Substantia nigra (tissue), 51 donors: ENCODE measurements at places on chromosomes 6 and 20.

DNA sequence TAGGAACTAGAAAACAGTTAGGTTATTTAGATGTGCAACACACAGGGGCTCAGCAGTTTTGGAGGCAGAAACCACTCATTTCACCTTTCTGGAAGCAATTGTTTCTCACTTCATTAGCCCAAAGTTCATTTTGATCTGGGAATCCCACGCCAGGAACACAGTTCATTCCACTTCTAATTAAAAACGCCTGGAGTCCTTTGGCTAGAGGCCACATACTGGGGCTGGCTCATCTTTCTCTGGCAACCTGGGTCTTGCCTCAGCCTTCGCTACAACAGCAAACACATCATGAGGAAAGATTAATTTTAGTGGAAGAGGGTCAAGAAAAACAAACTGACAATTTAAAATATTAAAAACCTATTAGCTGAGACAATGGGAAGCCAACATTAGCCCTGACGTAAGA, 69.7 kb downstream of the RFPL4B start:
- no peak for DNase-seq

GRCh38 chr6:105359419-105360370, 43.2 kb downstream of the PREP start:
- DNase-seq: no peak

DNA sequence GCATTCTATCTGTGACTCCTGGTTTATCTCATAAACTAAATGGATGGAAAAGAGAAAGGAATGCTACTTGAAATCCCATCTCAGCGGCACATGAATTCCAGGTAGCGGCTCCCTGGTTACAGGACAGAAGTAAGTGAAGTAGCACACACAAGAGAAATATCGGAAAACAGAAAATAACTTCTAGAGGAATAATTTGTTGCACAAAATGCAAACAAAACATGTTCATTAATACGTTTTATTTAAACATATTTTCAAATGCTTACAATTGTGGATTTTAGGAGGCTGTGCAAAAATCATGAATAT, 26.5 kb upstream of the RPS6KA2 start:
- DNase-seq: no peak

DNA sequence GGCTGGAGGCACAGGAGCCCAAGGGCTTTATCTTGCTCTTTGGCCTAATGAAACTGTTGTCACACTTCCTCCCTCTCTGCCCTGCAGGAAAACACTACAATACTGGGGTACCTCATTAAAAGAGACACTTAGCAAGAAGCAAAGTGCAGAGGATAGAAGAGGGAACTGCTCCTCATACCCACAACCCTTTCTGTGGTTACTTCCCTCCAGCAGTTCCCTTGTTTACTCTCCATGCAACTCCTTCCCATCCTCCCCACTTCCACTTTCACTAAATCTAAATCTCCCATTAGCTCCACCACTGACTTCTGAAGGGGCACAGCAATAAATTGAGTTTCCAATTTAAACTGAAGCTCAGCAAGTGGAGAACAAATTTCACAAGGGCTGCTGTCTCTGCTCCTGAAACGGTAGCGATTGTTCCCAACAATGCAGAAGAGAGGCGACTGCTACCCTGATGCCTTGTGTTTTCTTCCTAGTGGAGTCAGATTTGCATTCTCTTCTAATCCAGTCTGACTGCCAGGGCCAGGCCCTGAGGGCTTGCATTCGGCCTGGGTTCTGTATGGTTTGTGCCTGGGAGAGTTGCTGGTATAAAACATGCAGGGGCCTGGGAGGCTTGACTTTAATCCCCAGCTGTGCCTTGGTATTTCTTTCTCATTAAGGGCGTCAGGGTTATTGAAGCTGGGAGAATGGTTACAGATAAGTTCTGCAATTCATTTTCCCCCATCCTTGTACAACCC, 454.7 kb downstream of the TFAP2B start:
- no peak for DNase-seq

GRCh38 chr6:47631269-47631772, 67.1 kb upstream of the ADGRF4 start:
- DNase-seq: no peak

GRCh38 chr6:146701632-146702031, 102.9 kb downstream of the ADGB start:
- no peak for DNase-seq

DNA sequence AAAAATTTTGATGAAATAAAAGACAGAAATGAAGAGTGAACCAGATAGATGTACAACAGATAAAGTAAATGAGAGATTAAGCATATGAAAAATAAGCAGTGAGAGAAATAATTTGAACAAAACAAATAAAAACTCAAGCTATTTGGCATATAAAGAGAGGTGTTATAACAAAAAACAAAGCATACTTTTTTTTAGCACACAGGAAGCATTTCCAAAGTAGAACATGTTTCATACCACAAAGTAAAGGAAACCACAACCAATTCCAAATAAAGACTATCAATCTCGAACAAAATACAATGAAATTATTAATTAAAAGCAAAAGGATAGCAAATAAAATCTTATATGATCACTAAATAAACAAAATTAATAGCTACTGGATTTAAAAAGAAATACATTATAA, 6.8 kb downstream of the THEMIS start:
- no peak for DNase-seq

DNA sequence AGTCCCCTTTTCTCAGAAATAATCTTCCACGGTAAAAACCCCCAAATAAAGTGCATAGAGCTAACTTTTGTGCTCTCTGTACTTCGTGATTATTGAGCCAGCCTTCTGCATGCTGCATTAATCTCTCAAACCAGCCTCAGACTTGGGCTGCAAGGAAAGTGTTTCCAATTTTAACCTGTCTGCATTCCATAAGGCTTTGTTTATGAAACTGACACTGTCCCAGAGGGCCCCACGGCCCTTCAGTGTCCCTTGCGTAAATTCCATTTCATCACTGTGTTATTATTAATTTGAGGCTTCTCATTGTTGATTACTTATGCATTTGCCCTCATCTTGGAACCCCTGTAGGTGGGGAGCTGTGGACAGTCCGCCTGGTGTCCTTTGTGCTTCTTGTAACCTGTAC, 15.6 kb upstream of the SNRPB2 start:
- no peak for DNase-seq

DNA sequence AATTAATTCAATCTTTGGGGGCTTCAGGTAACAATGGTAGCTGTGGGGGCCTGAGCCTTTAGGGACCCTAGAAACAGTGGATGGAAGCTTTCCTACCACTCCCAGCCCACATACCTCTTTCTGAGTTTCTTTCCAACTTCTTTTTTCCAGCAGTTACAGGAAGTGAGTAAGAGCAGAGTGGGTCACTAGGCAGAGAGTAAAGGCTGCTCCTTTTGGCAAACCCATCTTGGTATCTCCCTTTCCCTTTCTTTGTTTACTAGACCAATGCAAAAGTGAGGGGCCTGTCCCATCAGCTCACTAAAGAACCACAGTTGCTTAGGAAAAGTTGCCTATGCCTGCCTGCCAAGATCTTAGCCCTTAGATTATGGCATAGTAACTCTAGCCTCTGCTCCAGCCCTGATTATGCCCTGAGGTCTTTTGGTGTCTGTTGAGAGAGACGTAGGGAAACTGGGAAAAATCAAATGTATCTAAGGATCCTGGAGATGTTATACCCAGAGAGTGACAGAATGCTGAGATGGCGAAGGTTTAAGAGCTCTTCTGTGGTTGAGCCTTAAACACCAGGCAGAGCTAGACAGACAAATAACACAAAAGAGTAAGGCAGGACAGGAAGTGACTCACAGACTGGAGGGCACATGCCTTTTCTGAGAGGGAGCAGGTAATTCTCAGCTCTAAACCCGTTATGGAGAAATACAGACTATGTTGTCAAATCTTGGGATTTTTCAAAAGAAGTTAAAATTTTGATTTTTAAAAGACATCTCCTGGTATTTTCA, 31.3 kb downstream of the TRMT6 start:
- no peak for DNase-seq

- DNase-seq: no peak
Measured at GRCh38 chr6:90413867-90414266, 117.2 kb upstream of the BACH2 start.

DNA sequence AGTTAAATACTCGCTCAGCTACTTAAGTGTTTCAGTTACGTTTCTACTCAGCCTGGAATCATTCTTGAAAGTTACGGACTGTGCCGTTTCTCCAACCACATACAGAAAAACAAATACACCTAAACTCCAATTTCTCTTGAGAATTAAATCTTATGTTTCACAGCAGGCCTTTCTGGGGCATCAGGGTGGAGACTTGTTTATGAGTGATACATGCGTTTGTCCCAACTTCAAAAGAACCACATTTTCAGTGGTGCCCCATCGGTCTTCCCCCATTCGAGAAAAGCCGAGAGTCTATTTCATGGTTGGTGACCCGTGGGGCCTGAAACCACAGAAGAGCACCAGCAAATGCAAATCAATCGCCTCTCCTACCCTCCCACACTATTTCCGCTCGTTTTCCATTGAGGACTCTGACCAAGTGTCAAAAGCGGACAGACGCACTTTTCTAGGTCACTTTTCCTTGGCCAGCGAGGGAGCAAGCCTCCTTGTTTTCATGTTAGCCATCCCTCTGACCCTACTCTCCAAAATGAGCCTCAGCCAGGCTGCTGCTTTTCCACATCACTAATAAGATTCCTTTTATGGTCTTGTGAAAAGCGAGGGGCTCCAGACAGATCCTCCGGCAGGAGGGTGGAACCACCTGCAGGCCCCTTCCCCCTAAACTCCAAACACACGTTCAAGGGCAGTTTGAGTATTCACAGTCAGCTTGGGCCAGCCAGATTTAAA, 3.1 kb downstream of the JAG1 start:
- DNase-seq: no peak

GRCh38 chr6:48994811-48995210, 468.2 kb downstream of the MMUT start:
- no peak for DNase-seq

- no peak for DNase-seq
Measured at GRCh38 chr6:85419046-85419759, 30.7 kb upstream of the NT5E start.

DNA sequence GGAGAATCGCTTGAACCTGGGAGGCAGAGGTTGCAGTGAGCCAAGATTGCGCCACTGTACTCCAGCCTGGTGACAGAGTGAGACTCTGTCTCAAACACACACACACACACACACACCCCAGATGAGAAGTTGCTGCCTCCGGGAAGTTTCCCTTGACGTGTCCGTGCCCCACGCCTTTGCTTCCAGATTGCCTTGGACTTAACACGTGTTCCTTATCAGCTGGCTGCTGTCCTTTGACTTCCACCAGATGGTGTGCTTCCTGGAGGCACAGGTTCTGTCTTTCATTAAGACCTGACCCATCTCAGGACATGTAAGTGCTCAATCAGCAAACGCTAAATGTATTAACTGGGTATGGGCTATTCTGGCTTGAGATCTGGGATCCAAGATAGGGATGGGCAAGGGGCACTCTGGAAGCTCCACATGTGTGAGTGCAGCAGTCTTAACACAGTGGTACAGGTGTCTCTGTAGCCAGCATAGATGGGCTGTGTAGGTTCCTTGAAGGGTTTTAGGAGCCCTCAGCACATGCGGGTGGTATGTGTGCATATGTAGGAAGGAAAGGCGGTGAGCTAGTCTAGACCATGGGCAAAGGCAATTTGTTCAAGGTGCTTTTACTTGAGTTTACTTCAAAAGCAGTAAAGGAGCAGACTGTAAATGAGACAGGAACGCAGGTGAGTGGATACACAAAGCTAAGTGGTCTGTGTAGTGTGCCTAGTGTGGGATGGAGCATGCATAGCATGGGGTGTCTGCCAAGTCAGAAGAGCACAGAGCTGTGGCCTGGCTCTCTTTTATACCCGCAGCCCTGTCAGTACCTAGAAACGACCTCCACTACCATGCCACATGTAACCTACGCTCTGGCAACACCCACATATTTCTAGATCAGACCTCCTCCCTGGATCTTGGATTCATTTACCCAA, 11.6 kb downstream of the PIGT start:
- DNase-seq: no peak

DNA sequence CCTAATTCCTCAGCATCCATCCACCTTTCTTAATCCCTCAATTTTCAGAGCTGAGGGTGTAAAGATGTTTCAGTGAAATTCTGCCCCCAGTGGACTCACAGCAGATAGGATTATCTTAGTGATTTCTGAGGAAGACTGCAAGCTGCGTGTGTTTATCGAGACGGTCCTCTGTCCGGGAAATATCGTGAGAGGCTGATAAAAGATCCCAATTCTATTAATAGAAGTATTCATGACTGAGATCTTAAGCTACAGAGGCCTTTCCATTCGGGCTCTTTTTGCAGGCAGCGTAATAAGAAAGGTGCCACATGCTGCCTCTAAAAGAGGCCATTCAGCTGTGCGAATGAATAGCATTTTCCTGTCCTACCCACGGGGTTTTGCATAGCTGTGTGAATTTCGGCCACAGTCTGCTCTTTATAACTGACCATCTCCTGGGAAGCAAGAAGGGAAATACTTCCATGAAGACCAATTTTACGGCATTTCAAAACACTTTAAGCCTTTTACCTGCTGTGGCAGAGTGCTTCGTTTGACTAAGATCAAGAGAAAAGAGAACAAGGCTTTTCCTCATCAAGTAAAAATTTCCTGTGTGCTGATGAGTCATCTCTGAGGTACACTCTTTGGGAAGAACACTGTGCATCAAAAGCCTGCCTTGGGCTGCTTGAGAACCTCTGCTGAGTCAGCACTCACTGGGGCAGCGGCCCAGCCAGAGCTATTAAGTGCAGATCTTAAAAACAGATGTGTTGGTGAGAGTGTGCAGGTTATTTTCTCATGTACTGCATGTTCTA, 208.8 kb downstream of the ARHGAP18 start:
- DNase-seq: no peak

DNA sequence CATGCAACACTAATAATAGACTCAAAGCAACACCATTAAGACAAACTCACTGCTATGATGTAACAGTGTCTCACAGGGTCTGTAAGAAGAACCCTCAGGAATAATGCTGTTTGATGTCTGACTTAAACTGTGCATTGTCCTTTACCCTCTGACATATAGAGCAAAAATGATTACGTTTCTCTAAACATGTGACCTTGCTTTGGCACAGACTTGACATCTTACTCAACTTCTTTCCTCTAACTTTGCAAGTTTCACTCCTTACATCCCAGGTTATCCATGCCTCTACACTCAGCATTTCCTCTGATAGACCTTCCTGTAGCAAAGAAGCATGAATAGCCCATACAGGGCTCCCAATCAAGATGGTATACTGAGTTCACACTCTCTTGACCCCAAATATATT, 252.7 kb downstream of the UST start:
- no peak for DNase-seq

DNA sequence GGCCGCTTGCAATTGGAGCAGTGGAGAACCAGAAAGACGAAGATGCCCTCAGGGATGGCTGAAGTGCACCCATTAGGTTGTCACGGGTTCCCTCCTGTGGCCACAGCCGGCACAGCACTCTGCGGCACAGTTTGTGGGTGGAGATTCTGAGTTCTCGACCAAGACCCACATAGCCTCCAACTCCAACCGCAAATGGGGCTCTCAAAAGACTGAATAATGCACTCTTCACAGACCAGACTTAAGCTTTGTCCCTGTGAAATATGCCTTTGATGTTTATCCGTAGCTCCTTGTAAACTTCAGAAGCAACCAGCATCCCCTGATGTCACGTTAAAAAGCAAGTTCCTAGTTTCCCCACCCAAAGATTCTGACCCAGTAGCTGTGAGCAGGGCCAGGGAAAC, 934 bp upstream of the CST9 start:
- DNase-seq: peak; percentile 69

GRCh38 chr6:154894902-154895301, 100.2 kb upstream of the TIAM2 start:
- no peak for DNase-seq
